ENCODE measurements at places on chromosomes 3 and 15. TPM values are rescaled to one million over a fixed set of nuclear protein-coding genes. Genes with fewer than 3 reads are reported as not detected.

CYP1A1 gene
- not detected for total RNA-seq

GRCh38 chr15:44596511-44597010 lies 59.6 kb downstream of the EIF3J start:
- no peaks in the 10 kb centered on the region for H3K27me3 ChIP-seq
- peaks cover 81% of the 10 kb centered on the region for H3K36me3 ChIP-seq
- H3K4me1 ChIP-seq = peaks cover 14% of the 10 kb centered on the region

DNA sequence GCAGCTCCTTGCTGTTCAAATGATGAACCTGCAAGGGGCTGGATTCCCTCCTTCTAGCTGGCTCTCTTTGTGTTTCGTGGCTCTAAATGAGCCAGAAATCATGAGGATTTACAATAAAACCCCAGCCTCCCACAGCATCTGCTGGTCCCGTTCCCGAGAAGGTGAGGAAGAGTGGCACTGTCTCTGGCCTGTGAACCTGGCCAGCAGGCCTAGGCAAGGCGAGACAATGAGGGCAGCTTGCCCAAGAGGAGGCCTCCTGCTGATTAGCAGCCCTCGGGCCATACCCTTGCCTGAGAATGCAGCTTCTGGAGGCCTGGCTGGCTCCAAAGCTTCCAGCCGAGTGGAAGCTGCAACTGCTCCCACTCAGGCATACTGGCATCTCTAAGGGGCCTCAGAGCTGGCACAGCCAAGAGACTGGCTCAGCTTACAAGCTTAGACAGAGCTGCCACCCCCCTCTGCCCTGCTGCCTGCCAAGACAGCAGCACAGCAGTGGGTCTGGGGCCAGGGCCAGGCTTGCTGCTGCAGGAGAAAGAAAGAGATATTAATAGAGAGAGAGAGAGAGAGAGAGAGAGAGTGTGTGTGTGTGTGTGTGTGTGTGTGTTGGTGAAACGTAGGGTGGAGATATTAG lies 76.5 kb downstream of the HMG20A start:
- no peaks in the 10 kb centered on the region for H3K36me3 ChIP-seq
- peak; percentile 75 for DNase-seq
- H3K4me3 ChIP-seq = no peak overlapping the region
- H3K27me3 ChIP-seq = no peaks in the 10 kb centered on the region

DNA sequence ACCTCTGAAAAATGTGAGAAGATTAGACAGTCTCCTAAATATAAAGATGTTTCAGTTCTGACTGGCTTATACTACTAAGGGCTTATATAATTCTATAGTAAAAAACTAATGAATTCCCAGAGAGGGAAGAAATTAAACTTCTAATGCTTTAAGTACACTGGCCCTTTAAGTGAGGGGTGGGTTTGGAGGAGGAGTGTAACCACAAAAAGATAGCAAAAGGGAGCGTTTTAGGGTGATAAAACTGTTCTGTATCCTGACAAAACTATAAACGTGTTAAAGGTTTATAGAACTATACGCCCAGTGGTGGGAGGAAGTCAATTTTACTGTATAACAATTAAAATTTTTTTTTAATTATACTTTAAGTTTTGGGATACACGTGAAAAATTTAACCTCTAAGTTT lies 45.8 kb downstream of the CEP152 start:
- no peaks in the 10 kb centered on the region for H3K4me1 ChIP-seq
- DNase-seq = no peak
- H3K27ac ChIP-seq = no peak overlapping the region
- H3K4me3 ChIP-seq = no peak overlapping the region
- H3K36me3 ChIP-seq = peaks cover 14% of the 10 kb centered on the region

MYO5C gene
- total RNA-seq = 18.3 TPM

- no peaks in the 10 kb centered on the region for H3K36me3 ChIP-seq
- H3K27ac ChIP-seq = no peak overlapping the region
- H3K27me3 ChIP-seq = no peaks in the 10 kb centered on the region
- H3K4me1 ChIP-seq = no peaks in the 10 kb centered on the region
- no peak for DNase-seq
- H3K4me3 ChIP-seq = no peak overlapping the region
Measured at GRCh38 chr15:31925541-31925940, 104.8 kb upstream of the CHRNA7 start.

RPL39L gene
- 3.5 TPM for total RNA-seq

GRCh38 chr15:39511000-39511915 lies 69.6 kb upstream of the THBS1 start:
- H3K27me3 ChIP-seq = no peaks in the 10 kb centered on the region
- no peak overlapping the region for H3K4me3 ChIP-seq
- no peaks in the 10 kb centered on the region for H3K4me1 ChIP-seq
- H3K36me3 ChIP-seq = no peaks in the 10 kb centered on the region

DNA sequence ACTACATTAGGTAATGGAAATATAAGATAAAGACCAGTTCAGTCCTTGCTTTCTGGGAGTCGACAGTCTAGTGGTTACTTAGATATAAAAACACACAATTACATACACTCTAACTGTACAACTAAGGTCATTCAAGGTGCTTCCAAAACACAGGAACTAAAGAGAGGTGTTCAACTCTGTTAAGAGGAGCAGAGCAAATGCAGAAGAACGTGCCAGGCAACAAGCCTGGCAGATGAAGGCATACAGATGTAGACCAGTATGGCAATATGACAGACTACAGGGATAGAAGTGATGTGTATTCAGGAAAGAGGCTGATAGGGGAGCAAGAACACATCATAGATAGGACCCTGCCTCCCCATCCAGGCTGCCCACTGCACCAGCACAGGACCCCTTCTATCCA lies 78.3 kb downstream of the CBLB start:
- H3K4me3 ChIP-seq = no peak overlapping the region
- H3K4me1 ChIP-seq = peaks cover 80% of the 10 kb centered on the region
- no peak overlapping the region for H3K27ac ChIP-seq
- H3K36me3 ChIP-seq = no peaks in the 10 kb centered on the region
- DNase-seq = peak; percentile 27
- no peaks in the 10 kb centered on the region for H3K27me3 ChIP-seq

DNA sequence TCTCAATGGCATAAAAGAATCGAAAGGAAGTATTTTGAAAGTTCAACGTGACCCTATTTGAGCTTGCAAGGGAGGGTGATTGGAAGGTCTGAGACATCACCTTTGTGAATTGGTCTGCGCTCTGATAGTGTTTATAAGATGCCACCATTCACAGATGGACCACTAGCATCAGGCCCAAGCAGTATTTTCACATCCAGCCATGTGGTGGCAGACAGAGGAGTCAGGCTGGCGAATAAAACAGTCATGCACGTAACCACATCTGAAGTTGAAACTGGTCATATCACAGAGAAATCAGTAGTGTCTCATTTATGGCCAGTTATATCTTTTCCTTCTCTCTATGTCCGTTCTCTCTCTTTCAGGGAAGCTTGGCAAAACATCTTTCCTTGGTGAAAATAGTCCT lies 170.1 kb upstream of the ONECUT1 start:
- no peak overlapping the region for H3K27ac ChIP-seq
- H3K4me1 ChIP-seq = no peaks in the 10 kb centered on the region
- no peaks in the 10 kb centered on the region for H3K27me3 ChIP-seq
- H3K36me3 ChIP-seq = no peaks in the 10 kb centered on the region
- no peak for DNase-seq
- no peak overlapping the region for H3K4me3 ChIP-seq

DNA sequence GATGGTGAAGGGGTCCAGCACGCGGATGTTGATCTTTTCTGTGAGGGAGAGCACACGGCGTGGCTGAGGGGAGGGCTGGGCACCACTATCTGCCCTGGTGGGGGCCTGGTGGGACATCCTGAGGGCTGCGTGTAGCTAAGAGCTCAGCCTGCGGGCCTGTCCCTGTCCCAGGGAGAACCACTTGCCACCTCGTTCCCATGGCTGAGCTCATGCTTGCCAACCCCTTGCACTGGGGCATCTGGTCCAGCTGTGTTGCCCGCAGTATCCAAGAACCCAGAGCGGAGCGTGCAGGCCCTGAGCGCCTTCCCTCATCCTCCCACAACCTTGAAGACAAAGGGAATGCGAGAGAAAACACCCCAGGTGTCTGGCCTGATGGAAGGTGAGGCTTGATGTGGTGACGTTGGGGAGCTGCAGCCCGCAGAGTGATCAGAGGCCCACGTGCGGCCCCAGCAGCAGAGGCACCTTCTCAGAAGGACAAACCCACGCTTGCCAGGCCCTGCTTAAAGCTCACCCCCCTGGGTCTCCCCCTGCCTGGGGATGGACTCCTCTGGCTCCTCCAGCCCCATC lies 28.9 kb downstream of the TKT start:
- H3K4me3 ChIP-seq = no peak overlapping the region
- H3K27me3 ChIP-seq = no peaks in the 10 kb centered on the region
- DNase-seq = peak; percentile 43
- peak overlapping the region; percentile 80 for H3K27ac ChIP-seq

- no peak overlapping the region for H3K4me3 ChIP-seq
- H3K27ac ChIP-seq = no peak overlapping the region
- no peaks in the 10 kb centered on the region for H3K27me3 ChIP-seq
- no peak for DNase-seq
- no peaks in the 10 kb centered on the region for H3K4me1 ChIP-seq
Measured at GRCh38 chr3:117052395-117052794, 342.8 kb downstream of the TUSC7 start.

DNA sequence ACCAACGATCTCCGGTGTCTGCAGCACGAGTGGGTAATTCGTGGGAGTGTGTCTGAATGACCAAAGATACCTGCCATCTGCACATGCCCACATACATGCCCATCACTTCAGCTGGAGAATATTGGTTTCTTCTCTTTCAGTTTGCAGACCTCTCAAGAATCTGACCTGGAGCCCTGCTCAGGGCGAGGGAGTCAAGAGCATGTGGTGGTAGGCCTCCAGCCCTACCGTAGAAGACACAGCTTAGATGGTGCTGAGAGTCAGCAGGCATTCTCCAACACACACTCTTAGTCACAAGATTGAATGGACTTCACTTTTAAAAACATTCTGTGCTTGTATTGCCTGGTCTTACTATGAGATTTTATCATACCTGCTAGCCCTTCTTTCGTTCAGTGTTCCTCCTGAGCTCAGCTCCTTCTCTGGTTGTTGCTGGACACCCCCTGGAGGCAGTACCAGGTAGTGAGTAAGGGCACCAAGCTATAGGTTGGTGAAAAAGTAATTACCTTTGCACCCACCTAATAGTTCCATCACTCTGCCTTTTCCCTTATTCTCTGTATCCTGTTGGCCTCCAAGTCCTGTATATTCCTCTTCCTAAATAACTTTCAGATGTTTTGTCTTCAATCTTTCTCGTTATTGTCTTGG lies 252.0 kb downstream of the CACNA2D3 start:
- DNase-seq = no peak
- no peak overlapping the region for H3K4me3 ChIP-seq
- H3K4me1 ChIP-seq = no peaks in the 10 kb centered on the region
- no peak overlapping the region for H3K27ac ChIP-seq
- H3K36me3 ChIP-seq = no peaks in the 10 kb centered on the region

DUOXA2 gene
- not detected for total RNA-seq

- H3K27ac ChIP-seq = no peak overlapping the region
- DNase-seq = no peak
- no peaks in the 10 kb centered on the region for H3K36me3 ChIP-seq
- no peak overlapping the region for H3K4me3 ChIP-seq
Measured at GRCh38 chr15:57401546-57401945, 25.2 kb downstream of the CGNL1 start.
